ENCODE measurements at places on chromosomes 5 and 9.

DNA sequence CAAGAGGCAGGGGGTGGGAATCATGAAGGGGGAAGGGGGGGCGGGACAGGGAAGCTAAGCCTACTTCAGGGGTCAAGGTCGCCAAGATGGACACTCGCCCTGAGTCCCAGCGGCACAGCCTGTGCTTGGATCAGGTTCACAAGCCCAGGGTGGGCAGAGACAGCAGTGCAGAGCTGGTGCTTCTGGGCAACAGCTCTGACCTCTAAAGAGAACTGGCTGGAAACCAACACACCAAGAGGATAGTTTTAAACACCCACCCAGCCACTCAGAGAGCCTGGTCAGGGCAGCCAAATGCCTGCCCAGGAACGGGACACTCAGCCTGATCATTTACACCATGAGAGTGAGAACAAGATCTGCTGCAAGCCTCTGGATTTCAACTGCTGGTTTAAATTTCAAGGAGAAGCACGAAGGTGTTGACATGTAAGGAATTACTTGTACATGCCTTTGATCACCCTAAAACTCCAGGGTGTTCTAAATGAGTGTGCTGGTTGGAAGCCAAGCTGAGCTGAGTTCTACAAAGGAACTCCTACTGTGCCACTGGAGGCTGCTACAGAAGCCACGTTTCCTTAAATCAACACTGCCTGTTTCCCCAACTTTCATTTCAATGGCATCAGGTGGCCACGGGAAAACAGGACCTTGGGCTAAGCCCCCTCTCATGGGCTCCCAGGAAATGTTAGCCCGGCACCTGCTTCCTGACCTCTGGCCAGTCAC lies 91.5 kb downstream of the TTLL11 start:
- DNase-seq = no peak

GRCh38 chr5:26121338-26121737 lies 917.0 kb downstream of the CDH9 start:
- peak; percentile 9 for DNase-seq

- DNase-seq = peak; percentile 24
Measured at GRCh38 chr5:40486437-40487275, 193.1 kb upstream of the PTGER4 start.

GRCh38 chr5:120655828-120656435 lies 191.8 kb downstream of the PRR16 start:
- peak; percentile 25 for DNase-seq

DNA sequence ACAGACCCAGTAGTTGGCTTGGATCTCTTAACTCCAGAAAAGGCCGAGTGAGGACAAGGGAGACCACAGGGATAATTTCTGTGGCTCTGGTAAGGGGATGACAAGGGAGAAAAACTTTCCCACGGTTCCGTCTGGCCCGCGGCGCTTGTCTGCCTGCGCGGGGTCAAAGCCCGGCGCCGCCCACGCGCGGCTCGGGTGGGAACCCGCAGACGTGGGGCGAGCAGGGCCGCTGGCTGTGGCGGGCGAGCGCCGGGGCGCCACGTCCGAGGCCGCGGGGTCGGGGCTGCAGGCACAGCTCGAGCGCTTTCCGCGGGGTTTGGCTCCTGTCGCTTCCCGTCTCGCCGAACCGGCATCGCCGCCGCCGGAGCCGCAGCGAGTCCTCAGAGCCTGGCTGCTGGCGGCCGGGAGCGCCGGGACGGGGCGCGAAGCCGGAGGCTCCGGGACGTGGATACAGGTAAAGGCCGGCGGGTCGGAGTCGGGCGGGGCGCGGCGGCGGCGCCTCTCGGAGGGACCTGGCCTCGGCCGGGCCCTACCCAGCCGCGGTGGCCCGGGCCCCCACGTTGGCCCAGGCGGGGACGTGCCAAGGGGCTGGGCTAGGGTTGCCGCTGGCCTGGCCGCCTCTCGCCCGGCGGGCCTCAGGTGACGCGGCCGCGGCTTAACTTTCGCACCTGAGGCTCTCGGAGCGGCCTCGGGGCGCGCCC lies at the start of gene RNF180:
Gene RNF180 (plus strand): TSS at position 344 of the 701 bp plus-strand sequence. CDS start 34,965 bp downstream, outside the sequence.
- DNase-seq = no peak

- no peak for DNase-seq
Measured at GRCh38 chr5:140190872-140191218, 15.9 kb downstream of the CYSTM1 start.

DNA sequence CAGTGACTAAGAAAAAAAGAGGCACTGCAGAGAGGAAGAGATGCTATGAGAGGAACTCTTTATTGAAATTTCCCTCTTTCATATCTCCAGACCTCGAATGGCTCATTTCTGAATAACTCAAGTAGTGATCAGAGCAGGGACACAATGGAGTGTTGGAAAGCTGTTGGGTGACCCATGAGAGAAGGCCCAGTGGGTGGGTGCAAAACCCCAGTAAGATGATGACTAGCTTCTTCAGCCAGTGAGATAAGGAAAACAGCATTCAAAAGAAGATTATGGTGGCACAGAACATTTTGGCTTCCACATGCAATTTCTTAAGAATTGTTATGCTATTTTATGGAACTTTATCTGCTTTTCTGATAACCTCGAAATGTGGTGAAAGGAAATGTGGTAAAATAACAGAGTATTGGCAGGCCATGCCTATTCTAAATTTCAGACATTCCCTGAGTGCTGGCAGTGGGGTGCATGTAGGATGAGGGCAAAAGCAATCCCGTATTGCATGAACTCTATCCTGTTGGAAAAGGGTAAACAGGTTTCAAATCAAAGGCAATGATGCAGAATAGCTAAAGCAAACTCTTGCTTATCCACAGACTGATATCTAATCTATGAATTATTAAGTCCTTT lies 128.0 kb upstream of the KLF9 start:
- DNase-seq = no peak

- DNase-seq = no peak
Measured at GRCh38 chr9:121648172-121648571, 3.3 kb upstream of the DAB2IP start.

DNA sequence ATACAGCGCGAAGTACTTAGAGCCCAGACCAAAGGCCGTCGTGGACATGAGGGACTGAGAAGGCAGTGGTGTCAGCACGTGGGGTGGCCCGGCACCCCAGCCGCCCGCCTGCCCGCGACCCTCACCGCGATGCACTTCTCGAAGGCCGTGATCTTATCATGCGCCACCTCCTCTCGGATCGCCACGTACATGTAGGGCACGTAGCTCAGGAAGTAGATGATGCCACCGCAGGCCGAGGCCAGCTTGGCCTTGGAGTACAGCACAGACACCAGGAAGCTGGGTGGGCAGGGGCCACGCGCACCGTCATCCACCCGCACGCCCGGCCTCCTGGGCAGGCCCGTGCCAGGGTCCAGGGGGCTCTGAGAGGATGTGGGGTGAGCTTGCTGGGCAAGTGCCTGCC lies 11.0 kb downstream of the ABCA2 start:
- no peak for DNase-seq

GRCh38 chr5:1443991-1444360 lies 1.3 kb downstream of the SLC6A3 start:
- DNase-seq = no peak

DNA sequence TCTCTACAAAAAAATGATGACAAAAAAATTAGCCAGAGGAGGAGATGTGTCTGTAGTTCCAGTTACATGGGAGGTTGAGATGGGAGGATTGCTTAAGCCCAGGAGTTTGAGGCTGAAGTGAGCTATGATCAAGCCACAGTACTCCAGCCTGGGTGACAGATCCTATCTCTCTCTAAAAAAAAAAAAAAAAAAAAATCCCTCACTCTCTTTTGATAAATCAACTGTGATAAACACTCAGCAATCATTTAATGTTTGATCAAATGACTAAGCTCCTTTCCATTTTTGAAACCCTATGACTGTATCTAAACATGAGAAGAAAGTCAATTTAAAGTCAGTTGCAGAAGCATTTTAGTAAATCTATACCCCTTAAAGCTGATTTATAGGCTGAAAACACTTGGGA lies 112.1 kb upstream of the IL6ST start:
- DNase-seq = no peak

GRCh38 chr9:89522959-89523285 lies 25.0 kb upstream of the SEMA4D start:
- DNase-seq = no peak

- DNase-seq = no peak
Measured at GRCh38 chr5:84693256-84693655, 308.6 kb upstream of the EDIL3 start.

- no peak for DNase-seq
Measured at GRCh38 chr5:77355751-77356150, 136.4 kb downstream of the WDR41 start.

GRCh38 chr9:14136047-14136635 lies 177.8 kb downstream of the NFIB start:
- DNase-seq = no peak

- no peak for DNase-seq
Measured at GRCh38 chr5:111132731-111133435, 40.7 kb downstream of the WDR36 start.

- no peak for DNase-seq
Measured at GRCh38 chr9:35646153-35646532, 4.6 kb downstream of the SIT1 start.

DNA sequence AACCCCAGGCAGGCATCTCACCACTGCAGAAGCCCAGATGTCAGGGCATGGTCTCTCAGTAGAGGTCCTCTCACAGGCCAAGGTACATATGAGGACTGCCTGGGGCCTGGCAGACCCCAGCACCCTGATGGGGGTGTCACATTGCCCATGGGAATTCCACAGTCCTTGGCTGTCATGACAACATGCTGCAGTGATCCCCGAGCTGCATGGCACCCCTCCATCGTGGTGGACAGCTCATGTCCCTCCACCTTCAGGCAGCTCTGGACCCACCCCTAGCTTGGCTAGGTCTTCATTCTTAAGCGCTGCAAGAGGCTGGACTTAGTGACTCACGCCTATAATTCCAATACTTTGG lies 74.1 kb upstream of the LRRTM2 start:
- no peak for DNase-seq

GRCh38 chr5:3004361-3005080 lies 253.0 kb upstream of the IRX2 start:
- DNase-seq = no peak

GRCh38 chr9:119907056-119907455 lies 537.8 kb upstream of the BRINP1 start:
- DNase-seq = no peak

DNA sequence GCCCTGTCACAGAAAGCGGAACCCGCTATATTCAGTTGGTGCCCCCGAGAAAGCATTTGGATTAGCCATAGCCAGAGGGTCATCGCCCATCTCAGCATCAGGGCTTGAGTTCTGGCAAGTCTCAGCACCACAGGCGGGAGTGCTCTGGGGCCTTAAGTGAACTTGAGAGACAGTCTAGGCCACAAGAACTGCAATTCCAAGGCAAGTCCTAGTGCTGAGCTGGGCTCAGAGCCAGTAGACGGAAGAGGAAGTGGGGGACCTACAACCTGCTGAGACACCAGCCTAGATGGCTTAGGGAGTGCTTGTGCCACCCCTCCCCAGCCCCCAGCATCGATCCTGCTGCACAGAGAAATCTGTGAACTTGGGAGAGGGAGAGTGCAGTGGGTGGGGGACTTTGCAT lies 594.9 kb downstream of the CCDC171 start:
- DNase-seq = no peak
